ENCODE measurements at places on chromosomes 1 and 21. TPM values are rescaled to one million over a fixed set of nuclear protein-coding genes. Genes with fewer than 3 reads are reported as not detected.

- no peak overlapping the region for H3K27ac ChIP-seq
- DNase-seq, result no peak
- no peaks in the 10 kb centered on the region for H3K4me1 ChIP-seq
- H3K4me3 ChIP-seq, result no peak overlapping the region
- no peaks in the 10 kb centered on the region for H3K36me3 ChIP-seq
Measured at GRCh38 chr1:241451956-241452355, 67.6 kb downstream of the FH start.

DNA sequence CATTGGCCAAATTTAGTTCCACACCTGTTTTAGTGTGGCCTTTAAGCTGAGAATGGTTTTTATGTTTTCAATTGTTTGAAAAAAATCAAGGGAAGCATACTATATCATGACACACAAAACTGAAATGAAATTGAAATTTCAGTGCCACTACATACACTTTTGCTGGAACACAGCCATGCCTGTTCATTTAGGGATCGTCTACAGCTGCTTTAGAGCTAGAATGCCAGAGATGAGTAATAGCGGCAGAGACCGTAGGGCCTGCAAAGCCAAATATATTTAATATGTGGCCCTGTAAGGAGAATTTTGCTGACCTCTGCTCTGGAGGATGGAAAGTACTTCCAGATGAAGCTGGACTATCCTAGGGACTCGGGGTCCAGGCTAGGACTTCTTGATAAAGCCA is 62.5 kb upstream of the LYST start:
- H3K4me1 ChIP-seq, result peaks cover 6% of the 10 kb centered on the region
- no peak overlapping the region for H3K4me3 ChIP-seq
- no peaks in the 10 kb centered on the region for H3K27me3 ChIP-seq
- no peak overlapping the region for H3K27ac ChIP-seq
- DNase-seq, result no peak
- H3K36me3 ChIP-seq, result no peaks in the 10 kb centered on the region

DNA sequence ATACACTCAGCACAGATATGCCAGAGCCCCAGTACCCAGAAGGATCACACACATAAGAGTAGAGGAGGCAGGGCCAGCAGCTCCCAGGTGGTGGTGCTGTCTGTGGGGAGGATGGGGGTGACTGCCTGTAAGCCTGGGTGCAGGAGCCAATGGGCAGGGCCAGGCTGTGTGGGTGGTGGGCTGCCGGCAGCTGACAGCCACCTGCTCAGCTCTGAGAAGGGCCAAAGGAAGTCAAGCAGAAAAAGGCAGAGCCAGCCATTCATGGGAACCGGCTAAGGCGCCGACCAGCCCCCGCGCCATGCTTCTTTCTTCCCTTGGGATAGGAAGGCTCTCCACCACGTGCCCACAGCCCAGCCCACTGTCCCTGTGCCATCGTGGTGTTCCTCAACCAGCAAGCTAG is 14.1 kb downstream of the PIK3C2B start:
- no peaks in the 10 kb centered on the region for H3K36me3 ChIP-seq
- H3K4me3 ChIP-seq, result no peak overlapping the region
- no peaks in the 10 kb centered on the region for H3K27me3 ChIP-seq
- no peak for DNase-seq

Gene GPX7
- total RNA-seq, result 6.0 TPM

Gene AQP10
- total RNA-seq, result 0.83 TPM

Gene CYP4A11
- total RNA-seq, result not detected

Gene WNT9A
- total RNA-seq, result 1.8 TPM

Data from heart right ventricle (tissue), 16 donors.